ENCODE measurements at places on chromosomes 7 and 10.

DNA sequence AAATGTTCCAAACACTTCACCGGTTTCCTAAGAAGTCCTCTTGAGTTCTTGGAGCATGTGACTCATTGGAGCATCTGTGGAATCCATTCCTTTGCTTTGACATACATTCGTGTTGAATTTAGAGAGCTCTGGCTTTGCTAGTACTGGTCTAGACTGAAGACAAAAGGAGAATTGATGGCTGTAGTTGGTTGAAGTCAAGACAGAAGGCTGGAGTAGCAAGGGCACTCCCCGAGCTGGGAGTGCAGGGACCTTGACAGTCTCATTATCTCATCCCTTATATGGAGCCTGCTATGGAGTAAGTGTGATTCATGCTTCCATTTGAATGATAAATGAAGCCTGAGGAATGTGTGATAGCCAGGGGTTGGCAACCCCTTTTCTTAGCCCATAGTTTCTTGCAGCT lies 1249.1 kb downstream of the TYW1 start:
- no peak for DNase-seq

DNA sequence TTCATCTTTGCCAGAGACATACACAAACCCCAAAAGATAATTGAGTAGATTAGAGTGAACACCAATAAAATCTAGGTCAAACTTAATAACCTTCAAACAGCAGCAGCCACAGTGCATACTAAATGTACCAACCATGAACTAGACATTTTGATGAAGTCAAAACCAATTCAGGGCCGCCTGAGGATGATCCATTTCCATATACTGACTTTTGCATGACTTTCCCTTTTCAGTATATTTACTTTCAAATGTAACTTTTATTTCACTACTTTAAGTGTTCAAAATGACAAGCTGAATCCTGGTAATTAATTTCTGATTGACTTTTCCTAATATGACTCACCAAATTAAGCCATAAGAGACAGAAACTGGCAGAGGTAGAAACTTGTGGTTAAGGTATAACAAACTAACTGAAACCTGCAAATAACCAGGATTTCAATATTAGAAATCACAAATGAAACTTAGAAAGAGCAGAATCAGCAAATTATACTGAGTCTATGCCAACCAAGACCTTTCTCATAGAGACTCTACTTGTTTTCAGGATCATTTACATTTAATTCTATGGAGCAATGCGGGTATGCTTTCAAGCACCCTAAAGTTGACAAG lies 171.9 kb upstream of the LRRN3 start:
- DNase-seq, result no peak

- DNase-seq, result no peak
These were observed 28.8 kb downstream of the ITGB8 start for GRCh38 chr7:20359341-20359963.

DNA sequence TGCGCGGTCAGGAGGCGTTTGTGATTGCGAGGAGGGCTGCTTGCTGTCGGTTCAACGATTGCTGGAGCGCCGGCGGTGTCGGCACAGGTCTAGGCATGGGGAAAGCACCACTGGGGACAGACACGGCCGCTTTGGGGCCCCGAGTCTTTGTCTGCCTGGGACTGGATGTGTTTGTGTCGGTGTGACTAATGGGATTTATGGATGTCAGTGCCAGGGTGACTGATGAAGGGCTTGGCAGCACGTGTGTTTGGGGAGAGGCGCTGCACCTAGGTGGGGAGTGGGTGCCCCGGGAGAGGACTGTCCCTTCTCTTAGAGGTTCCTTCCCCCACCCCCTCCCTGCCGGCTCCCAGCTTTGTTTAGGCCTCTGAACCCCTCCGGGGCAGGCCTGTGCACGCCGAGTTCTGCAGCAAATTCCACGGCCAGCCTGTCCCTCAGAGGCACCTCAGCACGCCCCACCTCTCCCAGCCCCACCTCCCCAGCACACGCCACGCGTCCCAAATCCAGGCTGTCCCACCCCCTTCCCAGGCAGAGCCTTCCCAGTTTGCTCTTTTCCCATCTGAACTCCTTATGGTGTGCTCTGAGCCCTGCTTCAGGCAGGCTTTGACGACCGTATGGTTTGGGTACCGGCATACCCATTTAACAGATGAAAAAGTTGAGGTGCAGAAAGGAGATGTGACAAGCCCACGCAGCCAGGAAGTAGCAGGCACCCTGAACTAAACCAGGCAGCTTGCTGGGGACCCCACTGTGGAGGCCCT lies 6.4 kb upstream of the TNRC18 start:
- no peak for DNase-seq

GRCh38 chr7:152674860-152675758 lies 832 bp downstream of the XRCC2 start:
- DNase-seq, result no peak

GRCh38 chr10:69406302-69406811 lies 10.4 kb downstream of the TACR2 start:
- no peak for DNase-seq

- no peak for DNase-seq
These were observed 42.6 kb upstream of the CC2D2B start for GRCh38 chr10:95864906-95865813.

DNA sequence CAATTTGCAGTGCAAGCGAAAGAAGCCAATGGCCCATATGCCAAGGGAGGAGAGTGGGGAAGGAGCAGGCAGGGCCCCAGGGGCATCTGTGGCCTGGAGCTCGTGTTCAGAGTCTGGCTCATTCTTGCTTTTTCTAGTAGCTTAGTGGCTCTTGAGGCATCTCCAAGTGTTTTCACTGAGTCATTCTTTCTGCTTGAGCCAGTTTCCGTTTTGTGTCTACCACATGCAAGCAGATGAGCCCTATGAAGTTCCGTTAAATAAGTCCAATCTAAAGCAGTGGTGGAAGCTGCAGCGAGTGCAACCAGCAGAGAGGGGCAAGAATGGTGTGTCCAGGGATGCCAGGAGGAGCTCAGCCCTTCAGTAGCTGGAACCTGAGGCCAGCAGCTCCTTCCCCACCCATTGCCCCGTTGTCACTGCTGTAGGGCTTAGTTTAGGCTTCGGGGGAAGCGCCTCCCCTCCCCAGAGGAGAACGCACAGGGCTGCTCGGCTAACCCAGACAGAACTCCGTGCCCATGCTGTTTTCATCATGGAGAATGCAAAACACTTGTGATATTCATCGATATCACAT lies 57.4 kb upstream of the EBF3 start:
- no peak for DNase-seq

DNA sequence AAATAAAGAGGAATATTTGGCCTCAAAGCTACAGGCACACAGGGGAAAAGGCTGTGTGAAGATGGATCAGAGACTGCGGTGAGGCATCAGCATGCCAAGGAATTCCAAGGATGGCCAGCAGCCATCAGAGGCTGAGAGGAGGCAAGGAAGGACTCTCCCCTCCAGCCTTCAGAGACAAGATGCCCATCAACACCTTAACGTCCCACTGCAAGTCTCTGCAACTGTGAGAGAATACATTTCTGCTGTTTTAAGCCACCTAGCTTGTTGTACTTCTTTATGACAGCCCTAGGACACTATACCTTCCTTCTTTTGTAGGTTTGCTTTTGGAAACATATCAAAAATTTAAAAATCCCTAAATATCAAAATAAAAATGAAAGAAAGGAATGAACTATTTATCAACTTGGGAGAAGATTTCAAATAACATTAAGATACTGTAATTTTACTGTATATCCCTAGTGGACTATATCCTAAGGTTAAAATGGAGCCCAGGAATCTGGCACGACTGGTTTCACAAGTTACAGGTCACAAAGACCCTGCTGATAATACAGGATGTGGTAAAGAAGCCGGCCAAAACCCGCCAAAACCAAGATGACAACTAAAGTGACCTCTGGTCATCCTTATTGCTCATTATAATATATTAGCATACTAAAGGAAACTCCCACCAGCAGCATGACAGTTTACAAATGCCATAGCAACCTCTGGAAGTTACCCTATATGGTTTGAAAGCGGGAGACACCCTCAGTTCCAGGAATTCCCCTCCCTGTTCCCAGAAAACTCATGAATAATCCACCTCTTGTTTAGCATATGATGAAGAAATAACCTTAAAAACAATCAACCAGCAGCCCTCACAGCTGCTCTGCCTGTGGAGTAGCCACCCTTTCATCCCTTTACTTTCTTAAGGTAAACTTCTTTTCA lies 185.2 kb downstream of the AVL9 start:
- DNase-seq, result no peak

DNA sequence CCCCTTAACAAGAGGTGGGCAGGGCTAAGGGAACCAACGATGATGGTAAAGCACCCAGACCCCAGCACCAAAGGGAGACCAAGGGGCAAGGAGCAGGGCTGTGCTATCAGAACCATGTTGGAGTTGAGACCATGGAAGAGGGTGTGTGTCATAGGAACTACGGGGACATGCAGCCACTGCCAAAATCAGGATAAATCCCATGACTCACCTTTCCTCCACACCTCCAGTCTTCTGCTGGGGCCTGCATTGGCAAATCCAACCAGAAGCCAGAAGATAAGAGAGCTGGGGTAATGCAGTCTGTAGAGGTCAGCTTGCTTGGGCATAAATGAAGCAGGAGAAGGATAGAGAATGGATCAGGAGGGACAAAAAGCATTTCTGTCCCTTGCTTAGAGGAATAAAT lies 42.7 kb upstream of the SMARCD3 start:
- no peak for DNase-seq

DNA sequence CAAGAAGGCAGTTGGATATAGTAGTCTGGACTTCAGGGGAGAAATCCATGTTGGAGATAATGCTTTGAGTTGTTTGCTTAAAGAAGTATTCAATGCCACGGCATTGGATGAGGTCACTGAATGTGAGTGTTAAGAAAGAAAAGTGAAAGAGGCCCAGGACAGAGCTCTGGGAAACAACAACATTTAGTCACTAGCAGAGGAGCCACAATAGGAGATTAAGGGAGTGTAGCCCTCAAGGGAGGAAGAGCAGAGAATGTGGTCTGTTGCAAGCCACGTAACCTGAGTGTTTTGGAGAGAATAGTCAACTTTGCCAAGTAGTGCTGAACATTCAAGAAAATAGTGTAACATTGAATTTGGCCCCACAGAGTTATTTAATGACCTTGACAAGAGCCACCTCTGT lies 114.7 kb downstream of the MYO3A start:
- no peak for DNase-seq

GRCh38 chr10:78438907-78439809 lies 405.5 kb downstream of the RPS24 start:
- DNase-seq, result no peak

- DNase-seq, result no peak
These were observed 156.3 kb upstream of the HGF start for GRCh38 chr7:81926154-81926553.

GRCh38 chr7:92656121-92656520 lies 65.9 kb upstream of the FAM133B start:
- DNase-seq, result no peak

GRCh38 chr10:11019724-11020547 lies 2.3 kb downstream of the CELF2 start:
- no peak for DNase-seq

- no peak for DNase-seq
These were observed 12.6 kb upstream of the UBE2D1 start for GRCh38 chr10:58322072-58322834.

DNA sequence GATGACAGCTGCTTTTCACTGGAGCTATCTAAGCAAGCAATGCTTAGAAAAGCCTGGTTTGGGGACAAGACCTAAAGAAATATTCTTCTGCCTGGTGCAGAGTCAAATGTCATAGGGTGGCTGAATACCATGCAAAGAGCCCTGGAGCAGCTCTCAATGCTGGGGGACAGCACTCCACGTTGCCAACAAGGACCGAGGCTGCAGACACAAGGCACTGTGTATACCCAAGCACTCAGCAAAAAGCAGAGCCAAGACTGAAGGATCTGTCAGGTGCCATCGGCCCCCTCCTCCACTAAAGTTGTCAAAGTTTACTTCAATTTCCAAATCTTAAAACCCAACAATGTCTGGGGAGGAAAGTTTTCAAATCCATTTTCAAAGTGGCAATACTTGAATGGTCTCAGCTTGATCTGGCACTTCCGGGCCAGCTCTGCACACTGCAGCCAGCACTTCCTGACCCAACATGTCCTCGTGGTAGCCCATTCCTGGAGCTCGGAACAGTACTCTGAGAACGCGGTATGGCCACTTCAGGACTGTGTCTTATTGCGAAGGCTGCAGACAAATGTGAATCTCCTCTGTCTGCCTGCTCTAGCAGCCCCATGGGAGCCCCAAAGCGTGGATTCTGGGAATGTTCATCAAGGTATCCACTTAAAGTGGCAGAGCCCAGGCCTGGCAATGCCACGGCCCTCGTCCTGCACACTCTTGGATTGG lies 191.8 kb downstream of the TNS3 start:
- DNase-seq, result no peak

GRCh38 chr10:9268176-9268575 lies 1213.7 kb downstream of the GATA3 start:
- DNase-seq, result no peak

GRCh38 chr7:151313857-151314256 lies 27.8 kb upstream of the NUB1 start:
- DNase-seq, result no peak

- no peak for DNase-seq
These were observed 134.3 kb upstream of the ZNF92 start for GRCh38 chr7:65239324-65239706.

- no peak for DNase-seq
These were observed 736.2 kb downstream of the INHBA start for GRCh38 chr7:40966693-40967092.

- DNase-seq, result no peak
These were observed 42.3 kb upstream of the CYCS start for GRCh38 chr7:25167262-25167843.

- no peak for DNase-seq
These were observed 876.2 kb upstream of the AUTS2 start for GRCh38 chr7:68722044-68722443.

GRCh38 chr10:74825371-74826141 lies 844 bp upstream of the KAT6B start:
- peak; percentile 28 for DNase-seq

DNA sequence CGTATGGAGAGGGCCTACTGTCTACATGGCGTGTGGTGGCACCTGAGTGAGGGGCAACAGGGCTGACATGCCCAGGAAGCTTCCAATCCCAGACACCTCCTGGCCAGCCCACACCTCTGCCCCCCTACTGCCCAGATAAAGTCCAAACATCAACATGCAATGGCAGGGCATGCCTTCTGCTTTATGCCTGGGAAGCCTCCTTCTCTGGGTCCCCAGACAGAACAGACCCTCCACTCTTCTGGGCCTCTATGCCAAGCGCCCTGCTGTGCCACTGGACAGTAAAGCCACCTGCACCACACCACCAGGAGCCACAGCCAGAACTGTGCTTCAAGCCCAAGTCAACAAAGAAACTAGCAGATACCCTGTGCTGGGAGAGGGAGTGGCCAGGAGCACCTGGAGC lies 12.5 kb downstream of the TMEM72 start:
- DNase-seq, result no peak

- no peak for DNase-seq
These were observed 54.8 kb downstream of the DAGLB start for GRCh38 chr7:6392712-6393666.

- DNase-seq, result no peak
These were observed 65.3 kb downstream of the WDFY4 start for GRCh38 chr10:48750019-48750418.

- no peak for DNase-seq
These were observed 242.4 kb upstream of the PHF14 start for GRCh38 chr7:10731253-10731773.

GRCh38 chr10:101817337-101818118 lies 716 bp downstream of the OGA start:
- no peak for DNase-seq

Data from activated CD4-positive, alpha-beta T cell treated with anti-CD3 and anti-CD28 coated beads for 24 hours (primary cell).